ENCODE measurements at places on chromosomes 2 and 18.

DNA sequence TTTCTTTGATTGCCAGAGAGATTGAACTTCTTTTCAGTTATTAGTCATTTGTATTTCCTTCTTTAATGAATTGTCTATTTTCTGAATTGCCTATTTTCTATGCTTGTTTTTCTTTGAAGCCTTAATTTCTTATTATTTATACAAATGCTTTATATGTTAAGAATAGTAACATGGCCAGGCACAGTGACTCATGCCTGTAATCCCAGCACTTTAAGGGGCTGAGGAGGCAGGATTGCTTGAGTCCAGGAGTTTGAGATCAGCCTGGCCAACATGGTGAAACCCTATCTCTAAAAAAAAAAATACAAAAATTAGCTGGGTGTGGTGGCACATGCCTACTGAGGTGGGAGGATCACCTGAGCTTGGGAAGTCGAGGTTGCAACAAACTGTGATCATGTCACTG is 4.7 kb upstream of the RAB11FIP5 start:
- DNase-seq, result no peak

DNA sequence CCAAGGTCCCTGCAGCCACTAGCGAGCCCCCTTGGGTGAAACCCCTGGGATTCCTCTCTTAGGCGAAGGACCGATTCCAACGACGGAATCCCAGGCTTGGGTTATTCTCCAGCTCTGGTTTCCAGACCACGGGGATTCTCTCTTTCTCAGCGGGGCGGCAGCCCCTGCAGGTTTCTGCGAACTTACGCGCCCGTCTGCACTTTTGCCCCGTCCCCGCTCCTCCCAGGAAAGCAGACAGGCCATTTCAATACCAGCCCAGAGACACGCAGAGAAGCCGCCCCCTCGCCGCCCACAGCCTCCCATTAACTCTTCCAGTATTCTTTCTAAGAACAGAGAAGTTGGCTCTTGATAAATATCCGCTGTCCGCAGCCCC is 1.2 kb downstream of the CBLN2 start:
- DNase-seq, result no peak

DNA sequence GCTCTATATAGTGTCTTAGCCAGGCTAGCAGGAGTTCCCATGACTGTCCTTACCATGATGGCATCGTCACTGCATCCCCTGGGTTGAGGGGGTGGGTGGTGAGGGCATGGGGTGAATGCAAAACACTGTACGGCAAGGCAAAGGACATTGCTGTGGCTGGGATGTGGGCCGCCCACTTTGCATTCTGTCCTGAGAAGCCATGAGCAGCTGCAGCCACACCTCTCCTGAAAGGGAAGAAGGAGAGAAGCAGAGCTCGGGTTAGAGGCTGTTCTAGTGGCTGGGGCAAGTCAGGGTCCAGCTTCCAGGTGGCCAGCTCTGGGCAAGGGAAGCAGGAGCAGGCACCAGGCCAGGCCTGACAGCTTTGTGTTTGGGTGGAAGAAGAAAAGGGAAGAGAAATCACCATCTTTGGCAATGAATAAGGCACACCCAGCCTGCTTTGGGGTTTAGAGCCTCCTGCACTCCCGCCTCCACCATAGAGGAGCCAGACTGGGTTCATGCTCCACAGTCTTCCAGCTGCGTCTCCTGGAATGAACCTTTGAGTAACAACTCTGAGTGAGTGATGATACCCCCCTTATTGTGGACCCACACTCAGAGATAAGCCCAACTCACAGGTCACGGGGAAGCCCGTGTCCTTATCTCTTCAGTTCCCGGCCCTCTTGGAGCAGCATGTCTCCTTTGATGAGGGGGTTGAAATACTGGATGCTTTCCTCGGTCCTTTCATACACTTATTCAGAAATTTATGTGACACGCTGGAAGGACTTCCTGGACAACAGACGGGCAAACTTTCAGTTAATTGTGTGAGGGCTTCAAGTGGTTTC is 63.4 kb downstream of the INPP4A start:
- no peak for DNase-seq

GRCh38 chr2:192828175-192828574 is 633.4 kb upstream of the TMEFF2 start:
- no peak for DNase-seq

DNA sequence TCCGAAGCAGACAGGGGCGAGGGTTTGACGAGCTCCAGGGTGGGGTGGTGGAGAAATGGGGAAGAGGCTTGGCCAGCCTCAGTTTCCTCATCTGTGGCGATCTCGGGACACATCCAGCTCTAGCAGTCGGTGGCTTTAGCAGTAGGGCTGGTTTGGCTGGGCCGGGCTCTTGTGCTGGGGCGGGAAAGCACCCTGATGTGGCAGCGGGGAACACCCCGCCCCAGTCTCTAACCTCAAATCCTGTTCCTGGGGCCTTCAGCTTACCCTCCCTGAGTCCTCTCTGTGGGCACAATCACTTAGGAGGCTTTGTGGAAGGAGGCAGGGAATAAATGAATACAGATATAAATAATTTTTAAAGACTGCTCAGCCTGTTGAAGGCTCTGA is 26.5 kb upstream of the MCFD2 start:
- no peak for DNase-seq

GRCh38 chr2:79393806-79394484 is 118.9 kb upstream of the CTNNA2 start:
- DNase-seq, result peak; percentile 1

DNA sequence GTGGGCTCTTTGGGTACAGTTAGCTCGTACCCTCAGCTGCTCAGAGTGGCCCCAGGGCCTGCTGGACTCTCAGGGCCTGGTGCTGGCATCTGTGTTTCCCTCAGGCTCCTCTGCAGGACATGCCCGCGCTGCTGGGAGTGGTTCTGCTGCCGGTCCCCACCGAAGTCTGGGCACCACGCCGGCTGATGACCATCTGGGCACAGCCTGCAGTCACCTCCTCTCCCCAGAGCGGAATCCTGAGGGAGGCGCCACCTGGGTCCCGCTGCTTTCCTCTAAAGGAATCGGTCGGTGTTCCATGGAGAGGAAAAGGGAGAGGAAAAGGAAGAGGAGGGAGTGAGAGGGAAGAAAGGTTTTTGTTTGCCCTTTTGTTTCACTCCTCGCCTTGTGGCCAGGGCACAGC is 43.6 kb downstream of the MC2R start:
- no peak for DNase-seq

GRCh38 chr2:51220606-51221005 is 188.7 kb upstream of the NRXN1 start:
- no peak for DNase-seq

DNA sequence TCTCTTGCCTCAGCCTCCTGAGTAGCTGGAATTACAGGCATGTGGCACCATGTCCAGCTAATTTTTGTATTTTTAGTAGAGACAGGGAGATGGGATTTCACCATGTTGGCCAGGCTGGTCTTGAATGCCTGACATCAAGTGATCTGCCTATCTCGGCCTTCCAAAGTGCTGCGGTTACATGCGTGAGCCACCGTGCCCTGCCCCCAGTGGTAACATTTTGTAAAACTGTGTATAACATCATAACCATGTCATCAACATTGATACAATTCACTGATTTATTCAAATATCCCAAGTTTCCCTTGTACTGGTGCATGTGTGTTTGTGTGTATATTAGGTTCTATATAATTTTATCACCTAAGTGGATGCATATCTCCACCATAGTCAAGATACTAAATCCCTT is 70.0 kb downstream of the PDCL3 start:
- no peak for DNase-seq

DNA sequence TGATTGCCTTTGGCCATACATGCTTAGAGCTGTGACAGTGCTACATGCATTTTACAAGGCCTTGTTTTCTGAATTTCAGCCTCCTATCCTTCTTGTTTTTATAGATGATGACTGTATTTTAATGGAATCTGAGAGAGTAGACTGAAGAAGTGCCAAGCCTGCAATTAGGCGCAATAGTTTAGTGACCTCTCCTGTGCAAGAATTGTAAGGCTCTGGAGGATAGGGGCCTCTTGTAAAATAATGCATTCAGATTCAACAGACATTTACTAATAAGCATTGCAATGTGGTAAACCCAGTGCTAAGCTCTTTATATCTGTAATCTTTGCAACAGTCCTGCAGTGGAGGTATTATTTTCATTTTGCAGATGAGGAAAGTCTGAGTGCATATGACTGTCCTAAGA is 105.5 kb downstream of the TDRD15 start:
- no peak for DNase-seq

DNA sequence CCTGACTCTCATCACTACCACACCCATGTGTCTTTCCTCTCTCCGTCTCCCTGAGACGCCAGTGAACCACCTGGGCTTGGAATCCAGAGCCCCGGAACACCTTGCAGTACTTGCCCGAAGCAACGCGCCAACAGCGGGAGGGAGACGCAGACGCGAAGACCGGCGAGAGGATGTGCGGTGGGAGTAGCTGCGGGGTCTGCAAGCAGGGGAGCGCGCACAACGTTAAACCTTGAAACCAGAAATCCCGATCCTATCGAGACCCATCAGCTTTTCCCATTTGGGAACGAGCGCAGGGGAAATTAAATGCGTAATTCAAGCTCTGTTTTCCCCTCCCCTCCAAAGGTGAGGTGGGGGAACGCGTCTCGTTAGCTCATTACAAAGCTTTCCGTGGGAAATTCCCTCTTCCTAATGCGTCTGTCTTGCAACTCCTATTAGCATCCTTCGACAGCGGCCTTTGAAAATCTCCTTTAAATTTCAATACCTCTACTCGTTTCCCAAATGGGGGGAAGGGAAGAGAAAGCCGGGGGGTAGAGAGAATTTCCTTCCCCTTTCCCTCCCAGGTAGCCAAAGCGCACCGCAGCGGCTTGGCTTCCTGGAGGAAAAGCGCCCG is 421 bp upstream of the CNTNAP5 start:
- peak; percentile 2 for DNase-seq

DNA sequence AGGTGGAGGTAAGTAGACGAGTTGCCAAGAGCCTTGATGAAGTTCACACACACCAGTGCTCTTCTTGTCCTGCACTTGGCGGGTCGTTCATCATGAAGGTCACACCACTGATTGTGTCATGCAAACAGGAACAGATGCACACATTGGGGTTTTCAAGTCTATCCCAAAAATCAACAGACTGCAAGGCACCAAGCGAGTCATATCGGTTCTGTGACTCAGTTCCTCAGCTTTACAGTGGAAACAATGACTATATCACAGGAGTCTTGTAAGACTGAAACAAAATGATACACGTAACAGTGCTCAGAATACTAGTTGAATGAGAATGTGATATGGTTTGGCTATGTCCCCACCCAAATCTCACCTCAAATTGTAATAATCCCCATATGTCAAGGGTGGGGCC is 526.9 kb upstream of the ID2 start:
- no peak for DNase-seq

- no peak for DNase-seq
Measured at GRCh38 chr2:216119986-216120385, 10.8 kb downstream of the XRCC5 start.

GRCh38 chr2:197261808-197262226 is 48.8 kb downstream of the ANKRD44 start:
- peak; percentile 11 for DNase-seq

DNA sequence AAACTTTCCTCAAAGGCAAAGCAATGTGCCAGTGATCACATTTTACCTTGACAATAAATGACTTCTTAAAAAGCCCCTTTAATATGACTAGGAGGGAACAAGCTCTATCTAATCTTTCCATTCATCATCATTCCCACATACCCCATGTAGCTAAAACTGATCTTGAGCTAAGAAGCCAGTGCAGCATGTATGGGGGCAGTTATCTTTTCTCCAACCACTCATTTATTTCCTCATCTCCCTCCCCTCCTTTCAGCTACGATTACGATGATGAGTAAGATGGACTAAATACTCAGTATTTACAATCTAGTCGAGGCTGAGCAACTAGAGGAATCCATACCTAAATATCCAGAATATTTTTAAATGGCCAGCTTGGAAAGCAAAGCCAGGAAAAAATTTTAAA is 35.5 kb downstream of the PNO1 start:
- no peak for DNase-seq

GRCh38 chr2:237643066-237643465 is 15.7 kb downstream of the LRRFIP1 start:
- DNase-seq, result no peak

- DNase-seq, result no peak
Measured at GRCh38 chr2:34199971-34200370, 600.9 kb upstream of the FAM98A start.

DNA sequence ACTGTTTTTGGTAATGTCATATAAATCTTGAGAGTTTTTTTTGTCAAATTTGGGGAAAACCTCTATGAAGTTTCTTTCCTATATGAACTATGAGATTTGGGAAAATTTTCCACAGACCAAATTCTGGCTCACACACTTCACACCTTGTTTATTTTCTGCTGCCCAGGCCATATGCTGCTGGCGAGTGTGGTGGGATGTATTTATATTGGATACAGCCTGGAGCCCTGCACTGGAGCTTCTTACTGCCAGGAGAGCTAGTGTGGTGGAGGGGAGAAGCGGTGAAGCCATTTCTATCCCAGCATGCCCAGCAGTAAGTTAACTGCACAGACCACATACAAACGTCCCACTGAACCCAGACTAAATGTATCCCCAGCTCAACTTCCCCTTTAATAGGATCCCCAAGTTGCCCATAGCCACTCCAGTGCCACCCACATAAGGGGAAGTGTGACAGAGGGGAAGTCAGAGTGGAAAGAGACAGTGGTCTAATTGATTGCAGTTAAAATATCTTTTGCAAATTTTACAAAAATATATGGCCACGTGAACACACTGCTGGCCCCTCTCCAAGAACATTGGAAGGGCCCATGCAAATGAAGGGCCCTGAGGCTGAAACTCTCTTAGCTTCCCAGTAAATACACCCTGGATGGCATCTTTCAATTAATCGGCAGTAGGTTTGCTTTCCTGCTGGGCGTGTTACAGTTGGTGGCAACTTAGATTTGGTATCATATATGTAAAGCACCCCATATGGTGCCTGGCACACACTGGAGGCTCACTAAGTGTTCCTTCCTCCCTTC is 146.6 kb upstream of the ITGA6 start:
- no peak for DNase-seq

DNA sequence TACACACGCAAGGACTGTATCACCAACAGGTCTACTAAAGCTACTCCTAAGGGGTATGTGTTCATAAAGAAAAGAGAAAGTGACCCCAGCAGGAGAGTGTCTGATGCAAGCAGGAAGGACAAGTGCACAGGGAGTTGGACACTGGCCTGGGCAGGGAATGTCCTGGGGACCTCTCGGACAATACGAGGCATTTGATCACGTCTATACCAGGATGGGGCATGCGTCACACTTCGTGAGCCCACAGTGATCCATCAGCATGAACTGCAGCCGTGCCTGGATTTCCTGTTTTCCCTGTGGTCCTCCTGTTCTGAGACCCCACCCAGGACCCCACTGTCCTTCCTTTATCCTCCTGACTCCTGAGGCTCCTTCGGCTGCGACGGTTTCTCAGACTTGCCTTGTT is 113.9 kb downstream of the HDAC4 start:
- no peak for DNase-seq

- DNase-seq, result peak; percentile 73
Measured at GRCh38 chr18:37564711-37565100, 892 bp downstream of the CELF4 start.

- no peak for DNase-seq
Measured at GRCh38 chr2:8587920-8588830, 93.7 kb upstream of the ID2 start.

DNA sequence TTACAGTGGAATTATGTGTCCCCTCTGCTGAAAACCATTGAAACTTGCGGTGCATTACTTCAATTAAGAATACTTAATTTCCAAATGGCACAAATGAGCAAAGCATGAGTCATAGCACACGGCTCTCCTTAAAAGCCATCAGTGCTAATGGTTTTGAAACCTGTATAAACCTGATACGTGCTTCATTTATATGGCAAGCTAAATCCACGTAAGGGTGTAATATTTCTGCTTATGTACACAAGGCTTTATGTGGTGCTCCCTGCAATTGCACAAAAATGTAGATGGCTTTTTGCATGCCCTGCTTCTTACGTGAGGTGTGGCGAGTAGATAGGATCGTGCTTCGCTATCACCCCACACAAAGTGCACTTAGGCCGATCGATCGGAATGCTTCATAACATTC is 840.9 kb downstream of the GALR1 start:
- DNase-seq, result no peak

Data from small intestine (tissue), 16 donors.